ENCODE measurements at places on chromosomes 7 and 10.

DNA sequence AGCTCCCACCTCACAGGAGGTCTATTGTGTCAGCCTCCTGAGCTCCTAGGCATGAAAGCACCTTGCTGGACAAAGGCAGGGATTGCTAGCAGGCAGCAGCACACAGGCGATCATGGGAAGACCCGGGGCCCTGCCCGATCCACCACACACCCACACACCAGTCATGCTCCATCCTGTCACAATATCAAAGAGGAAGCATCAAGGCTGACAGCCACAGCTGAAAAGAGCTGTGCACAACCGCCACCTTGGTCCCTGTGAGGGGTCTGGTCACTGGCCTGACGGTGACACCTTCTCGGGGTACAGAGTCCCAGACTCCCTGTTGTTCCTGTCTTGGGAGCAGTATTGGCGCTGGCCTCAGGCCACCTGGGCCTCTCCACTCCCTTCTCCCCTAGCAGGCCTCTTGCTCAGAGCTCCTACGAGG, 89.7 kb upstream of the RET start:
- no peak for DNase-seq

DNA sequence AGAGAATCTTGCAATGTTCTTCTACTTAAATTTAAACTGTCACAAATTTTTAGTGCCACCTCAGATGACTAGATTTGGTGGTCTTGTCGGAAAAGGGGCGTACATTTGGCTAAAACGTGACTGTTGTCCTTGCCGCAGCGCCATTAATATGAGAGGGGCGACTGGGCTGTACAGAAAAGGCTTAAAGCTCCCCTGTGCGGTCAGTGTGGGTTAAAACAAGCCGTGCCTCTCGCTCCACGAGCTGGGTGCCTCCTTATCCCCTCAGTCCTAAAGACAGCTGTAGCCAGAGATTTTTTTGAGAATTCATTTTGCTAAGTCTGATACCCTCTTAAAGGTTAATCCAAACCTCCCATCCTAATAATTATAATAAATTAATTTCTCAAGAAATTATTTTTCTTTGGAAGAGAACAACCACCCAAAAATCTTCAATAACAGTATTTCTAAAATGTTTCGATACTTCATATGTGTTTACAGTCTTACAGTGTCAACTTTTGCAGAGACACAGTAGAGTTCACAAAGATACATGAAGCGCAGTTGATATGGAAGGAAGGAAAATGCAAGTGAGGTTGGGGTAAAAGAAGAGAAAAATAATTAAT, 68.6 kb downstream of the C7orf25 start:
- no peak for DNase-seq

DNA sequence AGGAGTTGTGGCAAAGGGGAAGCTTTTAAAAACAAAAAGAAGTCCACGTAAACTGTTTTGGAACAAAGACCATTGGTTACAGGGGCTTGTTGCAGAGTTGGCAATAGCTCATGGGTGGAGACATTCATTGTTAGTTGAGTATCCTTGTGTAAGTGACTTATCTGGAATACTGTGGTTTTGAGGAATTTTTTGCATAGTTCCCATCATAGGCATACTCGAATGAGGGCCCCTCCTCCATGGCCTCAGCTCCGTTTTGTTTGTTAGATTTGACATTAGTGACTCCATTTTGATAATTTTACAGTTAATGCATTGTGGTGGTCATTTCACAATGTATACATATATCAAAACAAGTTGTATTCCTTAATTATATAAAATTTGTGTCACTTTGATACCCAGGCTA, 12.8 kb upstream of the SMKR1 start:
- DNase-seq, result no peak

DNA sequence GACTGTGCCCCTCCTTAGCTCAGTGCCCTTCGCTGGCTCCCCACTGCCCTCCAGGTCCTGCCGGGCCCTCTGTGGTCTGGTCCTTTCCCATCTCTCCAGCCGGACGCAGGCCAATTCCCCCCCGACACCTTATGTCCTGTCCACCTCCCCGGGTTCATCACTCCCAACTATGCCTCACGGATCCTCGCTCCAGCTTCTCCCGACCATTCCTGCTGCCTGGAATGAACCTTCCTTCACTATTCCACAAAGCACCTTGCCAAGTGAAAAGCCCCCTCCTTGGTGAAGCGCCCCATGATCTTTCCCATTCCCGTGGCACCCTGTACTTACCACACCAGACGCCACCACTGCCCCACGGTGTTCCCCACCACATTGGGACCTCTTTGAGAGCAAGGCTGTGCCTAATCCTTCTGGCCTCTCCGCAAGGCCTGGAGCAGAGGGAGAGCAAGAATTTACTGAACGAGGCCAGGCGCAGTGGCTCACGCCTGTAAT, 47.2 kb downstream of the TMEM270 start:
- DNase-seq, result no peak

GRCh38 chr7:16471933-16472332, 6.4 kb upstream of the SOSTDC1 start:
- no peak for DNase-seq

- DNase-seq, result no peak
Observed at GRCh38 chr7:60017-60675, 132.2 kb upstream of the FAM20C start.

DNA sequence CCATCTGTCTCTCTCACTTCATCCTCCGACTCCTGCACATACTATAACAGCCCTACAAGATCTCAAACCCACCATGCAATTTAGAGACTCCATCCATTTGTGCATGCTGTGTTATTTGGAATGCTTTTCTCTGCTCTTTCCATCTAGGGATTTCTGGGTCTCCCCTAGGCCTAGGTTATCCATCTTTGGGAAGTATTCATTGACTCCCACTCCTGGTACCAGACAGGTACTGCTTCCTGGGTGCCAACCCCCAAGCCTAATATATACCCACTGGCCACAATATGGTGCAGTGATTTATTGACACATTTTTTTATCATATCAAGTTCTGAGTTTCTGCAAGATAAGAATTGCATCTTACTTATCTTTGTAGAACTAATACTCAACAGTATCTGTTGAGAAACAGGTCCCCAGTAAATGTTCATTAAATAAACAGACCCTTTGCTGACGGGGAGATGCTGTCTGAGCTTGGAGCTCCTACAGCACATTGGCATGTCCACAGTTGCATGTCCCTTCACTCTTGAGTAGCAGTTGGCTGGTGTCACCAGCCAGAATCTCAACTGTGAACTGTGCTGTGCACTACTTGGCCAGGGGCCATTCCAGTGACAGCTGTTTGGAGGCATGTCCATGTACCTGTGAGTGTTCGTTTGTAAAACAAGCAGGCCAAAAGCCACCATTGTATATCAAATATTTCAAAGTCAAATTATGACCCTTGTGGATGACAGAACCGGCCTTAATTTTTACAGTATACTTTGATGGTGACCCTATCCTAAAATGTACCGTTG, 223.3 kb upstream of the NFE2L3 start:
- DNase-seq, result no peak

All from stimulated activated CD8-positive, alpha-beta memory T cell treated with anti-CD3 and anti-CD28 coated beads, Interleukin-2, amount 100 ng/mL, for 48 hours (primary cell).